ENCODE measurements at places on chromosomes 5 and 9.

DNA sequence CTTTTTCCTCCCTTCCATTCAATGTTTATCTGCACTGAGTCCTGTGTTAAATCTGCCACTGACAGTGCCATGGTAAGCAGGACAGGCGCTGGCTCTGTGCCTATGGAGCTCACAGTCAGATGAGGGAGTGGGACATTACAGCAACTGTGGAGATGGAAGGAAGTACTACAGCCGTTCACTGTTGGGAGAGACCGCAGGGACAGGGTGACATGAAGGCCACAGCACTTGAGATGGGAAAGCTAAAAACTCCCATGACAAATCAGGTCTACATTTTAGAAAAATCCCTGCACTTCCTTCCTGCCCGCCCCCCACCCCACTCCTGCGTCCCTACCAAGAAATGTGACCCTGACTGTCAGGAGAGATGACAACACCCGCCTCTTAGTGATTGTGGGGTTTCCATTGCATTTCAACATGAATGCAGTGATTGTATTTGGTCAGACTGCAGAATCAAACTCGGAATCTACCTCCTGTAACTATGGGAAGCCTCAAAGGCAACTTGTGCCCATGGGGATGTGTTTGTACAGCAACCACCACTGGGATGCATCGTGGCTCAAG is 56.4 kb downstream of the GTF3C4 start:
- no peak for DNase-seq

GRCh38 chr5:88761939-88762338 is 121.0 kb downstream of the MEF2C start:
- no peak for DNase-seq

GRCh38 chr5:180126716-180127681 is 55.4 kb upstream of the RNF130 start:
- peak; percentile 68 for DNase-seq

DNA sequence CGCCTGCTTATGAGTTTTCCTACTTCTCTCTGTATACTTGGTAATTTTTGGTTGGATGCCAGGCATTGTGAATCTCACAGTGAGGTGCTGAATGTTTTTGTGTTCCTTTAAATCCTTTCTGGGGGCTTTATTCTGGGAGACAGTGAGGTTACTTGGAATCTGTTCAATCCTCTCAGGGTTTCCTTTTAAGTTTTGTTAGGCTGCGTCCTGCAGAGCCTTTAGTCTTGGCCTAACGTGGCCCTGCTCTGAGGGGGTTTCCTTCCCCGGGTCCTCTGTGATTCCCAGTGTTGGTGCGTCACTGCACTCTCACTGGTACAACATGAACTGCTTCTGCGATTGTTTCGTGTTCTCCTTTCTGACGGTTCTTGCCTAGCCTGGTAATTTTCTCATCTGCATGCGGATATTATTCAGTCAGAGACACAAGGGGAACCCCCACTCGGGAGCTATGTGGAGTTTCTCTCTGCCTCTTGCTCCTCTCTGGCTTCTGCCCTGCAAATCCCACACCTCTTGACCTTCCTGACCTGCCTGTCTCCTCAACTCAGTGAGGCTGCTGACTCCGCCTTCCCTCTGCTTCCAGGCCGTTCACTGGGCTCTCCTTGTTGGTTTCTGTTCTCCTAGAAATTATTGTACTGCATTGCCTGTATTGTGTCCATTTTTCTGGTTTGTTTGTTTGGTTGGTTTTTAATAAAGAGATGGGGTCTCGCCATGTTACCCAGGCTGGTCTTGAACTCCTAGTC is 128.1 kb downstream of the DAB2IP start:
- no peak for DNase-seq

- DNase-seq = no peak
Measured at GRCh38 chr9:70080481-70081119, 37.0 kb downstream of the MAMDC2 start.

DNA sequence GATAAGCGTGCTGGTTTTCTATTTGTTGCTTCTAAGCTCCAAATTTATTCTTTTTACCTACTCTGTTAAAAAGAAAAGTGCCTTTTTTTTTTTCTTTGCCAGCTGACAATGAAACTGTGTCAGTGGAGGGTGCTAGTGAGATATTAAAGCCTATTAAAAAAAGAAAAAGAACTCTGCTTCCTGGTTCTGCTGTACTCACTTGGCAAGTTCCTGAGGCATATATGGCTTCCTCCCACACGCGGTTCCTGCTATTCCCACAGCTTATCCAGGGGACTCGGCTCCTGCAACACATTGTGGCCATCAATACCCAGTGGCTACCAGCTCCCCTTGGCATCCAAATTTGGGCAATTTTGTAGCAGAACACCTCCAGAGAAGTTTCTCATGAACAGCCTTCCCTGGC is 1977.7 kb upstream of the CDH9 start:
- no peak for DNase-seq
